ENCODE measurements at places on chromosomes 7 and 10.

DNA sequence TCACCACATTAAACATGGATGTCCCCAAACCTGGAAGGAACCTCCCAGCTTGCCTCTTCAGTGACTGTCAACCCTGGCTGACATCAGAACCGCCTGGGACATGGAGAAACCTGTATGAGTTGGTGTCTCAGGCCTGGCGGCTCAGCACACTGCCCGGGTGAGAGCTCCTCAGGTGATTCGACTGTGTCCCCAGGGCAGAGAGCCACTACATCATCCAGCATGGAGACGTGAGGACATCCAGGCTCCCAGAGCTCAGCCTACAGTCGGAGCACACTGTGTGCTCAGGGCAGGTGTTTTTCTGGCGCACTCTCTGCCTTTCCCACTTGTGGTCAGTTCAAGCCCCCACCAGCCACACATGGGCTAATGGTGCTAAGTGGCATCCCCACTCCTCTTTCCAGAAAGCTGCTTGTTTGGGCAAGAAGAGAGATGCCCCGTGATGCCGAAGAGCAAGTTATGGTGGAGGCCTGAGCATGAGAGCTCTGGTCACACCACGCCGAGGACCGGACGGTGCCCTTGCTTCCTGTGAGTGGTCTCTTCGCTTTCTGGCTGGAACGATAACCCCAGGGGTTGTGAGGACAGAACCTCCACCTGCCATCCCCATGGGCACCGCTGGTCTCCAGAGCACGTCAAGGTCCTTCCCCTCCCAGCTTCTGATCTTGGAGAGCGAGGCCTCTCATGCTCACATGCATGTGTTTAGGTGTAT is 38.5 kb downstream of the AMZ1 start:
- DNase-seq, result no peak

DNA sequence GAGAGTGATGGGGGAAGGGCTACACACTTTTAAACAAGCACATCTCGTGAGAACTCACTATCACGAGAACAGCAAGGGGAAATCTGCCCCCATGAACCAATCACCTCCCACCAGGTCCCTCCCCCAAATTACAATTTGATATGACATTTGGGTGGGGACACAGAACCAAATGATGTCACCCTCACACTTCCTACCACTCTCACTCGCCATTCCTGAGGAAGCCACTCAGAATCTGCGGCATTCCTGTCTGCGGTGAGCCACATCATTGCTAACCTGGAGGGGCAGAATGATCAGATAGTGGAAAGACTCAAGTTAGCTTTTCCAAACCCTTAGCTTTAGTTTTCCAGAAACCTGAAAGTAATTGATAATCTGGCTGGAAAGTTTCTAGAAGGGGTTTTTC is 66.9 kb downstream of the MYO3A start:
- DNase-seq, result no peak

- no peak for DNase-seq
Measured at GRCh38 chr10:133465950-133466474, 12.3 kb downstream of the SCART1 start.

DNA sequence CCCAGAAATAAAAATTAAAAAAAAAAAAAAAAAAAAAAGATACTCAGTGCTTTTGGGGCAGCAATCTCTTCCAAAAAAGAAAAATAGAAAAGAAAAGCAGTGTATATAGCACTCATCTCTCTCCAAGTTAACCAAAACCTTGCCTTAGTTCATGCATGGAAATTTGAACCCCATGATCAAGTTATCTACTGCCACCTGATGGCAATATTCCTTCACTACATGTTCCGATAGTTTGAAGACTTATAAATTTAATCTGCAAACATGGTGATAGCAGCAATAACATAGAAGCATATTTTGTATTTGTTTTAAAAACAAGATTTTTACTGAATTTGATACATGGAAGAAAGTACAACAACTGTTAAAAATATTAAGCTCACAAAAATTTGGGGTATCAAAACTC is 48.6 kb upstream of the SLIT1 start:
- DNase-seq, result no peak

DNA sequence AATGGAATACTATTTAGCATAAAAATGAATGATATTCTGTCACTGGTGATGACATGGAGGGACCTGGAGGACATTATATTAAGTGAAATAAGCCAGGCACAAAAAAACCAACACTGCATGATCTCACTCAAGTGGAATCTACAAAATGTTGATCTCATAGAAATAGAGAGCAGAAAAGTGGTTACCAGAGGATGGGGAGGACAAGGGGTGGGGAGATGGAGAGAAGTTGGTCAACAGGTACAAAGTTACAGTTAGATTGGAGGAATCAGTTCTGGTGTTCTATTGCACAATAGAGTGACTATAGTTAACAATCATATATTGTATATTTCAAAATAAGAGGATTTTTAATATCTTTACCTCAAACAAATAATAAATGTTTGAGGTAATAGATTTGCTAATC is 24.7 kb upstream of the SLC18A3 start:
- no peak for DNase-seq

DNA sequence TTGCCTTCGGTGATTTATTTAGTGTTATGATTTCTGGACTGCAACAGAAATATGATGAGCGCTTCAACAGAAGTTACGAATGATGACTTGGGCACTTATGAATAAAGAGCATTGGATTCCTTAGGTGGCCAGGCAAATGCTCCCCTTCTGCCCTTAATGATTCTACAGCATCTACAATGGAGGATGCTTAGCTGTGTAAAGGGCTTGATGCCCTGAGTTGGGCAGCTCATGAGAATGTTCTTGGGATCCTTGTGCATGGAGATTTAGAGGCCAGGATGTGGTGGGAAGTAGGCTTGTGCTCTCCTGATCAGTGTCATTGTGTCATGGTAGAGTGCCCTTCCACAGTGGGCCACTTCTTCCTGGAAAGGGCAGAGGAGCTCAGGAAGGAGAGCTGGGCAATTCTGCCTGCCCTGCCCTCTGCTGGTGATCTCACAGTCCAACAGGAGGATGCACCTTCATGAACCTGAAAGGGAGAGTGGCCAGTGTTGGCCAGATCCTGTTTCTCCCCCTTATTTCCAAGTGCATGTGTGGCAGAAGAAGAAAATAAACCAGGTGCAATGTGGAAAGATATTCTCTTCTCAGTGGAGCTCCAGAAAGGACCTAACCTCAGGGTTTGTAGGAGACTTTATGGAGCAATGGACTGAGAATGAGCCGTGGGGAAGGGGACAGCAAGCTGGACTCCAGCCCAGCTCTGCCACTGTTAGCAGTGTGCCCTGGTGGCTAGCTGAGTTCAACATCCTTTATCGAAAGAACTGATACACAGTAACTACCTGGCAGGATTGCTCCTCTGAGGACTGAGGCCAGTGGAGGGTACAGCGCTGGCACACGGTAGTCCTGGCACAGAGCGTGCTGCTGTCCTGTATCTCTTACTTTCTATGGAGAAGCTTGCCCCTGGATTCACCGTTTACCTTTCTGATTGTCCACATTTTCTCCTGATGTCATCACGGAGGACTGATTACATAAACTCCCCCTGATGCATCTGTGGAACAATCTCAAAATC is 182.9 kb downstream of the BMPER start:
- no peak for DNase-seq

DNA sequence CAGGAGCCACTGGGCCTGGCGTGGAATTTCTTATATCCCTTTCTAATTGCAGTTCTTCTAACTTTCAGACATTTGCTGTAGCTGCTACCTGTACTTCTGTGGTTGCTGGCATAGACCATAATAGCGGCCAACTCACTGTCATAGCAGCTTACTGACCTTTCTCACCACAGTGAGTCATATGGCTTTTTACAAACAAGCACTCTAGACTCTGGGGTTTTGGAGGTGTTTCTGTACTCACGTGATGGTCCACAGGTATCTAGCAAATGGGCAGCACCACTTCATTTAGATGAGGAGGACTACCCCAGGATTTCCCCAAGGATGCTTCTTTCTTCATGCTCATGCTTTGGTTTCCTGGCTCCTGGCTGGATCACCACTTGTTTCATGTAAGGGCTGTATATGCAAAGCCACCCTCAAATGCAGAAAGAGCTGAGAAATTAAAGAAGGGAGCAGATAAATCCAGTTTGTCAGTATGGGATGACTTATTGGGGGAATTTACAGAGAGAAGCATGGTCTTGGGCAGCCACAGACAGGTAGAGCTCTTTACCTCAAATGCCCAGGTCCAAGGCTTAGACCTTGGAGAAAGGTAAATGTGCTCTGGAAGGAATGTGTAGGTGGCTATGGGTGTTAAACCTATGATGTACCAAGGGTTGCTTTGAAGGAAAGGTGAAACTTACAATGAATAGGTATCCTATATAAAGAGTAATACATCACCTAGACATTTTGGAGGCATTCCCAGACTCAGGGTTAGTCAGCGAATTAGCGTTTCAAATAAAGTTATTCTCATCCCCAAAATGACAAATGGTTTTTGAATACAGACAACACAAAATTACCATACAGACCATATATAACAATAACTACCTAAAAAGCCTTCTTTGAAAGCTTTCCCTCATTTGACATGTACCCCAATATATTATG is 15.9 kb upstream of the SLC25A16 start:
- no peak for DNase-seq

- no peak for DNase-seq
Measured at GRCh38 chr7:150979713-150980390, 1.7 kb upstream of the KCNH2 start.

GRCh38 chr7:124323597-124323996 is 290.7 kb upstream of the TMEM229A start:
- no peak for DNase-seq

GRCh38 chr10:92407305-92408016 is 116.5 kb downstream of the MARCHF5 start:
- no peak for DNase-seq

- no peak for DNase-seq
Measured at GRCh38 chr7:33108554-33109004, 625 bp downstream of the RP9 start.

GRCh38 chr10:61606959-61607907 is 55.5 kb upstream of the CABCOCO1 start:
- no peak for DNase-seq

DNA sequence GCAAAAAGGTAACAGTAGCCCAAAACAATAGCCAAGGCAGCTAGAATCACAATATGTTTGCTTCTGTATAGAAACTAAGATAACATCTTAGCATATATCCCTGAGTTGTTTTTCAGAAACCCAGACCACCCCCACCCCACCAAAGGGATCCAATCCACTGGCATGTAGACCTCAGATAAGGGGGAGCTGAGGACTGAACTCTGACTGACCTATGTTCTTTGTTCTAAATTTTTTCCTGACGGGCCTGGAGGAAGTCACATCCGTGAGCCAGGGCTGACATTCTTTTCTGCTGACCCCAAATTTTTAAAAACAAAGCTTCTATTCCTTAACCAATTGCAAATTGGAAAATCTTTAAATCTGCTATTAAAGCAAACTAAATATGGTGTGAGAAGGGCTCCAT is 493.9 kb upstream of the IGFBP3 start:
- no peak for DNase-seq

DNA sequence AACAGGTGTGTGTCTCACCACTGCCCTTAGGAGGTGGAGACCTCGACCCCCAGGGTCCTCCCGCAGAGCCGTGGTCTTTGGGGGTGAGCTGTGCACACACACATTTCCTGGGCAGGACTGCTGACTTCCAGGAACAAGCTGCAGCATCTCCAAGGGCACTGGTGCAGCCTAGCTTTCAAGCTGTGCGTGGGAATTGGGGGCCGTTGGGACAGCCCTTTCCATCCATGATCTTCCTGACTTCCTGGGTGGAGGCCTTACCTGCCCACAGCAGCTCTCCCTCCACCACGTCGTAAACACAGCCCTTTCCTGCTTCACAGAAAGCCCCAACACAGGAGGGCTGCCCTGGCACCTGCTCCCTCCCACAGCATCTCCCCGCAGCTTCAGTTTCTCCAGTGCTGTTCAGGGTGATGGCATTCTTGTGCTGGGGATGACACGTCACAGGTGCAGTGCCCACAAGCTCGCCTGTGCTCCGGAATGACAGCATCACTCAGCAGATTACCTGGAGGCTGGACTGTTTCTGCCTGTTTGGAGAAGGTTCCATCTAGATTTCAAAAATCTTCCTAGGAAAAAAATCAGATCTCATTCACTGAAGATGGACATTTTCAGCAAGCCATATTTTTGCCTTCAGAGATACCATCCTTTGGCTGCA is 208.0 kb upstream of the PPP2R2D start:
- no peak for DNase-seq

DNA sequence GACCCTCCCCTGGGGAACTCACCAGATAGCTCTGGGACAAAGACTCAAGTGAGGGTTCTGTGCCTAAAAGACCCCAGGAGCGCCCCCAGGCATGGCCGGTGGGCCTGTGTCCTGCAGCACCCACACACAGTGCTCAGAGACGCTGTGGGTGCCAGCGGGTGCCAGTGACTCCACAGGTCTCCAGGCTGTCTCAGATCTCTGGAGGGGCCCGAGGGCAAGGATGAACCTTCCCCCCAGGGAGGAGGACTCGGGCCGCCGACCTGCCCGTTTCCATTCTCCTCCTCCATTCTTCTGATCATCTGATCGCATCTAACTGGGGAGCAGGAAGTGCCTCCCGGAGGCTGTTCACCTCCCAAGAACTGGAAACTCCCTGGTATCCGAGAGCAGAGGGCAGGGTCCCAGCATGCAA is 980 bp downstream of the ADAM8 start:
- no peak for DNase-seq

- no peak for DNase-seq
Measured at GRCh38 chr7:84025332-84025927, 169.2 kb downstream of the SEMA3A start.

- DNase-seq, result peak; percentile 54
Measured at GRCh38 chr10:80186364-80187012, 18.8 kb downstream of the ANXA11 start.

All from stimulated activated CD8-positive, alpha-beta memory T cell treated with anti-CD3 and anti-CD28 coated beads, Interleukin-7, amount 100 ng/mL, for 48 hours (primary cell).